ENCODE measurements at places on chromosomes 11 and 22.
A peak's percentile ranks its signal among the peaks of the same experiment; 100 is the strongest.

DNA sequence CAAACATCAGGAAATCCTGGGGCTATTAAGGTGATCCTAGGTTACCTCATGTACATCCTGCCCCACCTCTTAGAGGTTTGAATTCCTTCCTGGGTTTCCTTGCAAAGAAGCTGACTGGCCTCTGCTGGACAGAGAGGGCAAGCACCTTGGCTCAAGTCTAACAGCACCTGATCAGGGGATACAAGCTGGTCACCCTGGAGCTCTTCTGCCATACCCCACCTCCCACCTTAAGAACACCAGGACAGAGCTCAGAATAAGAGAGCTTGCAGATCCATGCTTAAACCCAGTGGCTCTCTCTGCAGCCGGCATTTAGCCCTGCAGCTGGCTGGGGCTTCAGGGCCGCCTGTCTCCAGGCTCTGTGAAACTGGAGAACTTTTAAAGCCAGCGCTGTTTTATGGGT, 386.6 kb upstream of the NARS2 start:
- DNase-seq = no peak

GRCh38 chr11:104876861-104877431, 21.3 kb downstream of the CASP12 start:
- DNase-seq = no peak

GRCh38 chr11:66987924-66988637, 13.0 kb downstream of the C11orf86 start:
- DNase-seq = no peak

- DNase-seq = no peak
Measured at GRCh38 chr22:29788339-29789279, 21.4 kb downstream of the UQCR10 start.

DNA sequence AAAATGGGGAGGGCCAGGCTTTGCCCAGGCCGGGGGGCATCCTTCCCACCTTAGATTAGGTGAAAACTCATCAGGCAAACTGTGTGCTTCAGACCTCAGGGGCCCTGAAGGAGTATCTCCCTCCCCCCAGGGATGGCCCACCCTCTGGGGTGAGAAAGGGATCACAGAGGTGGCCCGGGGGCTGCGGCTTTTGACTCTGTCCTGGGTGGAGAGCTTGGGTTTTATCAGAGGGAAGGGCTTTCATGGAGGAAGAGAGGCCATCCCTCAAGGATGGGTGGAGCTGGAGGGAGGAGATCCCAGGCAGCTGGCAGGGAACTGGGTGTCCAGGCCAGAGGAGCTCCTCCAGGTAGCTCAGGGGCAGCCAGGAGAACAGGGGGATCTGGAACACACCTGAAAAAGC, 3.1 kb upstream of the PPP2R5B start:
- DNase-seq = no peak

DNA sequence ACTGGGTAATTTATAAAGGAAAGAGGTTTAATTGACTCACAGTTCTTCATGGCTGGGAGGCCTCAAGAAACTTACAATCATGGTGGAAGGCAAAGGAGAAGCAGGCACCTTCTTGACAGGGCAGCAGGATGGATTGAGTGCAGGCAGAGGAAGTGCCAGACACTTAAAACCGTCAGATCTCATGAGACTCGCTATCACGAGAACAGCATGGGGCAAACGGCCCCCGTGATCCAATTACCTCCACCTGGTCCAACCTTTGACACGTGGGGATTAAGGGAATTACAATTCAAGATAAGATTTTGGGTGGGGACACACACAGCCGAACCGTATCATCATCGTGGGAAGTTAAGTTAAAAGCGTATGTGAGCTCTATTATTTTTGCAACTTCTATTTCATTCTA, 71.4 kb upstream of the SYN3 start:
- no peak for DNase-seq

DNA sequence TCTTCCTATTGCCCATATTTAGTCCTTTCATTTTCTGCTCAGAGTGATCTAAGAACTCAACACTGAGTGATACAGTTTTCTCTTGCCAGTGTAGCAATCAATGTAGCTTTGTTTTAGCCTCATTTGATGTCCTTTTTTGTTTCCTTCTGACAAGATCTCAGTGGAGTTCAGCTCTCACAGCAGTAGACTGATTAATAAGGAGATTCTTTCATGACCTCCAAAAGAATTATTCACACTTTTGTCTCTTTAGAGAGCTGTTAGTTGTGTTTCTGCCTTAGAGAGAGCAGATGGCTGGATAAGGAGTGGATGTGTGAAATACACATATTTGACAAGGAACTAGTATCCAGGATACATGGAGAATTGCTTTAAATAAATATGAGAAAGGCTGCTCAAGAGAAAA, 6.6 kb upstream of the TMEM225 start:
- no peak for DNase-seq

GRCh38 chr11:96055706-96056387, 131.9 kb upstream of the MTMR2 start:
- DNase-seq = no peak

DNA sequence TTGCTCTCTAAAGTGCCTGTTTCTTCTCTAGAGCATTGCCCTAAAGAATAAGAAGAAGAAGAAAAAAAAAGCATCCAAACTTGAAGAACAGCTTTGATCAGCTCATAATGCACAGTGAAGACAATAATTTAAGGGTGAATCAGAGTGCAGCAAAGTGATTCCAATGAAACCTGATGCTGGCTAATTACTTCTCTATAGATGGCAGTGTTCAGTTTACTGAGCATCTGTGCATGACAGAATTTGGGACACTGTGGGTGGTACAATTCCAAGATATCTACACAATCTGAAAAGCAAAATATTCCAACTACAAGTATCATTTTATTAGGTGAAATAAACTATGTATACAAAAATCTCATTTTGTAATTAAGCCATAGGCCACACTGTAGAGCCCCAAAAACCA, 450.5 kb upstream of the CCDC90B start:
- no peak for DNase-seq

DNA sequence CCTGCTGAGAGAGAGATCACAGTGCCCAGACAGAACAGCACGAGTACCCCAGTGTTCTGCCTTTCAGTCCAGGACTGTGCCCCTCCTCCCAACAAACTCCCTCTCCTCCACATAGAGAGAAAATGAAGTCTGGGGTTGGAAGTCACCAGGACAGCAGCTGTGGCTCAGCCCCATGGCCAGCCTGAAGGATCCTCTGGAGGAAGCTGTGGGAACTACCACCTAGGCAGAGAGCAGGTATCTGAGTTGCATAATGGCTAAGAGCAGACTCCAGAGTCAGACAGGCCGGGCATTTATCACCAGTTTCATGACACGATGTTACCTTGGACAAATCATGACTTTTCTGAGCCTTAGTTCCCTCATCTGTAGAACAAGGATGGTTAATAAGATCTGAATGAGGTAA, 61.2 kb upstream of the RRAS2 start:
- DNase-seq = no peak

DNA sequence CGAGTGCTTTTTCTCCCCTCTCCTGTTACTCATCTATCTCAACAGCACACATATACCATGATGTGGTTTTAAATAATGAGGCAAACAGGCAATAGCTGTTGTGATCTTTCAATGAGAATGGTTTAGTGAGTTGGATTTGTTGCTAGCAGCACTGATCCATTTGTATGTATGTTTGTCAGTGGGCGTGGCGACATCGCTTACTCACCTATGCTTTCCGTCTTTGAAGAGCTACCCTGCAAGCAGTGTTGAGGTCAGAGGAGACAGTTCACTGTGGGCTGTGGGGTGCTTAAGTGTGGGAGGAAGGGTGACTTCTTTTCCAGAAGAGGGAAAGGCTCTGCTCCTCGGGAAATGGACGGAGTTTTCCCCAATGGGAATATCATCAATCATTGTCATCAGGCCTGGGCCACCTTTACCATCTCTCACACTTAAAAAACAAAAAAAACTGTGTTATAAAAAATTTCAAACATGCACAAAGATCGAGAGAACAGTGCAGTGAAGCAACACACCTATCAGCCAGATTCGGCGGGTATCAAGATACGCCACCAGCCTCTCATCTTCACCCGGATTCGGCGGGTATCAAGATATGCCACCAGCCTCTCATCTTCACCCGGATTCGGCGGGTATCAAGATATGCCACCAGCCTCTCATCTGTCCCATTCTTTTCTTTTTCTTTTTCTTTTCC, 83.8 kb downstream of the TBC1D22A start:
- no peak for DNase-seq

DNA sequence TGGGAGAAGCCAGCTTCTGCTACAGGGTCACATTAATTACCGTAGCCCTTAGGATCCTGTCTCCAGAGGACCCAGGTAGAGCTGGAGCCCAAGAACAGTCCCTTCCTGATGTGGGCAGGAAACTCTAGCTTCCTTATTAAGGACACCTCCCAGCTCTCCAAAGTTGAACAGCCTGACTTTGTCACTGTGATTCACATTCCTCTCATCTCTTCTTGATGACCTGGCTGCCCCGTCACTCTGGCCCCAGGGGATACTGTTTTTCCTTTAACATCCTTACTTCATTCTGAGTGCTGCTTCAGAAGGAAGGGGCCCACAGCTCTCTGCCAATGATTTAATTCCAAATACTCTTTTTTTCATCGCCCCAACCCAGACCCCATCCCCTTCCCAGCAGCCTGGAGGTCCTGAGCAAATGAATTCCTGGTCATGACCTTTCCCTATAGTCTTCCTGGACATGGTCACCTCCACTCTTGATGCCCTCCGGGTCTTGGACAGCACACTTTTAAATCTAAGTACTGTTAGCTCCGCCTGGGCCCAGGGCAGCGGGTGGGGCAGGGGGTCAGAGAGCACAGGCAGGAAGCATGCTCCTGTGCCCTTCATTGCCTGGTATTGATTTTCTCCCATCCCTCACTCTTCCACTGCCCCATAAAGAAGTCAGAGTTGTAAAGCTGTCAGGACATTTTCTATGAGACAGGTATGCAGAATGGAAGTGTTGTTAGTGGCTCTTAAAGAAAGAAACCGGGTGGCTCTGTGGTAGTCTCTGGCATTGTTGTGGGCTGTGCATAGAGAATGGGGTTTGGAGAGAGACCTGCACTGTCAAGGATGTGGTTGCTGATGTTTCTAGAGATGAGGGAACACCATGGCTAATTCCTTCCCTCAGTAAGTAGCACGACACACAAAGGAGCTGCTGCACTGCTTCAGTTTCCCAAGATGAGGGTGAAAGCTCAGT, 22.3 kb upstream of the SPON1 start:
- DNase-seq = peak; percentile 81

DNA sequence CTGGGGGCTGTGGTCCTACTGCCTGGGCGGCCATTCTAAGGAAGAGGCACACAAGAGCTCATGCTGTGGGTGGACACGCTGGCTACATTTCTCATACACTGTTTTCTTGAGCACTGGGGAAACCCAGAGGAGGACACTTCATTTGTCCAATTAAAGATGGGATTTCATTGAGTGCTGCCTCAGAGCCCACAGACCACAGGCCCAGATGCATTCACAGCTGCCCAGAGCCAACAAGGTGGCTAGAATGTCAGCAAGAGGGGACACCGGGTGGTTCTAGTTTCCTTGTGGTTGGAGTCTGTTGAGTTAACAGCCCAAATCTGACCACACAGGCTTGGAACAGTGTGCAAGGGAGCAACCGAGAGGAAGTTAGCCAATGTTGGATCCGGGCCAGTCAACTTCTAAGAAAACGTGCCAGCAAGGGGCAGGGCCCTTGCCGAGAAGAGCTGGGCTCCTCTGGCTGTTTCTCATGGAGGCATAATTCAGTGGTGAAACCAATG, 35.0 kb upstream of the SORL1 start:
- peak; percentile 59 for DNase-seq

- DNase-seq = no peak
Measured at GRCh38 chr11:19101796-19102520, 15.0 kb upstream of the ZDHHC13 start.

DNA sequence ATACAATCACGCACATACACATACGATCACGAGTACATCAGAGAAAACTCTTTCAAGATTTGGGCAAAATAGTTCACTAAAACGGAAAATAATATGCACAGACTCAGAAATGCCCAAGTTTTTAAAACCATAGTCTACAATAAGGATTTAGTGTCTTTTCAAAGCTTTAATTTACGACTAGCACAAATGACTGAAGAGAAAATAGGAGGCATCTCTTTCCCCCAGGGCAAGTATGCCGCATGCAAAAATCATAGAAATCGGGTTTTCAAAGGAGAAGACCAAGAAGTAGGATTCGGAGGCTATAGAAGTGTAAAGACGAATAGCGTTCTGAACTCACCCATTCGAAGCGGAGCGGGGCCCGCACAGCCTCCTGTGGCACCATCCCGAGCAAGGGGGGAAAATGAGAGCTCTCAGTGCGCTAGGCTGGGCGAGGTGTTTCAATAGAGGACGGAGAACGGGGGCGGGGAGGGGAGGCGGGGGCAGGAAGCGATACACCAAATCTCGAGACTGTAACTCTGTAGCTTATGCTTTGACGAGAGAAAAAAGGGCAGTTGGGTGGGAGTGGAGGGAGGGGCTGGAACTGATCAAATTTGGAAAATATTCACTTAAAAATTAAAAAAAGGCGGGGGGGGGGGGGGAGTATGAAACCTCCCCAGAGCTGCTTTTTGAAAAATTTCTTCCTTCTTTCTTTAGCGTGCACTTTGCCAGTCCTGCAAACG, 15.8 kb downstream of the BLID start:
- no peak for DNase-seq

GRCh38 chr11:1853376-1854131, 670 bp downstream of the LSP1 start:
- DNase-seq = no peak
